ENCODE measurements at places on chromosomes 5 and 9.
A peak's percentile ranks its signal among the peaks of the same experiment; 100 is the strongest.

DNA sequence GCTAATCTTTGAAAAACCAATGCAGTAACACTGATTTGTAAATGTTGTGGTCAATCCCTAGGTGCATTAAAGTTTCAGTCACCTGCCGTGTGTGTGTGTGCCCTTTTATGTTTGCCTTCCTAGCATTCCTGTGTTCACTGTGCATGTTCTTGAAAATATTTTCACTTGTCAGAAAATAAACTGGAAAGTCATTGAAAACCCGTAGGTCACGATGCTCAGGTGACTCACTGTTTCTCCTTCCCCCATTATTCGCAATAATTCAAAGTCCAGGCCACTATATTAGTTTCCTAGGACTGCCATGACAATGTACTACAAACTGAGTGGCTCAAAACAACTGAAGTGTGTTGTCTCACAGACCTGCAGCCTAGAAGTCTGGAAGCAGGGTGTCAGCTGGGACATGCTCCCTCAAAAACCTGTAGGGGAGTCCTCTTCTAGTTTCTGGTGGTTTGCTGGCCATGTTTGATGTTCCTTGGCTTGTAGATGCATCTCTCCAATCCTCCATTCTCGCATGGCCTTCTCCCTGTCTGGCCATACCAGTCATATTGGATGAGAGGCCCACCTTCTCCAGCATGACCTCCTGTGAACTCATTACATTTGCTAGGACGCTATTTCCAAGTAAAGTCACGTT lies 29.3 kb downstream of the MARVELD2 start:
- peak overlapping the region; percentile 81 for H3K27ac ChIP-seq
- no peak for DNase-seq
- no peaks in the 10 kb centered on the region for H3K27me3 ChIP-seq
- no peaks in the 10 kb centered on the region for H3K36me3 ChIP-seq
- no peaks in the 10 kb centered on the region for H3K4me1 ChIP-seq
- H3K4me3 ChIP-seq, result no peak overlapping the region

DNA sequence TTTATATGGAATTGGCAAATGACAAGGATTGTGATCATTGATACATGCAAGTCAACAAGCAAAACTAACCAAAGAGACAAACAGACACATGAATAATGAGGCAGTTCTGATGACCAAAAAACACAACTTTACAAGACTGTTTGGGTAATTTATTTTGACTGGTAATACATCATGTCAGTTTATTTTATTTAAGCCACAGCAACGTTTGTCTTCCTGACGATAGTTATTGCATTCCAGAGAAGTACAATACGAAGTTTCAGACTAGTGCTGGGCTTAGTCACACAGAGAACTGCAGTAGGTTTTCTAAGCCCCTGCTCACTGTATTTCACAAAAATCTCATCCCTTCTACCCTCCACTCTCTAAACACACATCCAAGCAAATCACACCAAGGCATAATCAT lies 514.2 kb downstream of the RAB3C start:
- no peak overlapping the region for H3K4me3 ChIP-seq
- no peak overlapping the region for H3K27ac ChIP-seq
- H3K27me3 ChIP-seq, result no peaks in the 10 kb centered on the region
- H3K4me1 ChIP-seq, result no peaks in the 10 kb centered on the region

DNA sequence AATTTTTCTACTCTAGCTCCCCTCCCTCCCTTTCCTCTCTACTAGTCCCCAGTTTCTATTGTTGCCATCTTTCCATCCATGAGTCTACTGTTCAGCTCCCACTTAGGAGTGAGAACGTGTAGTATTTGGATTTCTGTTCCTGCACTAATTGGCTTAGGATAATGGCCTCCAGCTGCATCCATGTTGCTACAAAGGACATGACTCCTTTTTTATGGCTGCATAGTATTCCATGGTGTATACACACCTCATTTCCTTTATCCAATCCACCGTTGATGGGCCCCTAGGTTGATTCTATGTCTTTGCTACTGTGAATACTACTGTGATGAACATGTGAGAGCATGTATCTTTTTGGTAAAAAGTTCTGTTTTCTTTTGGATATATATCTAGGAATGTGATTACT lies 138.9 kb upstream of the MSX2 start:
- H3K4me1 ChIP-seq, result no peaks in the 10 kb centered on the region
- H3K4me3 ChIP-seq, result no peak overlapping the region
- H3K27me3 ChIP-seq, result no peaks in the 10 kb centered on the region
- no peak overlapping the region for H3K27ac ChIP-seq
- H3K36me3 ChIP-seq, result no peaks in the 10 kb centered on the region

DNA sequence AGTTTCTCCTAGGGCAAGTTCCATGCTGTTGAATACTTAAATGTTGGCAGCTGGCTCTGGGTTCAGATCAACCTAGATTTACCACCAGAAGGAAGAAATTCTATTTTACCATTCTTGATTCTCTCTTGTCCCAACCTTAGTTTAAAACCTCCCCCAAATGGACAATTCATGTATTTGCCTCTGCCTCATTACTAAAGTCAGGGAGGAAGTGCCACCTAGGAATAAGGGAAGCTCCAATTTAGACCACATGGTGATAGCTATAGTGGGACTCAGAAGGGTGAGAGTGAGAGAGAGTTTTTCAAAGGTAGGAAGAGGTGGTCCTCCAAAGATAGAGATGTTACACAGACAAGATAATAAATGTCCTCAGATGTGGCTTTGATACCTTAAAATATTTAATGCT lies 53.4 kb upstream of the PAM start:
- H3K4me1 ChIP-seq, result no peaks in the 10 kb centered on the region
- no peaks in the 10 kb centered on the region for H3K36me3 ChIP-seq
- H3K27ac ChIP-seq, result no peak overlapping the region
- H3K27me3 ChIP-seq, result no peaks in the 10 kb centered on the region
- H3K4me3 ChIP-seq, result no peak overlapping the region

DNA sequence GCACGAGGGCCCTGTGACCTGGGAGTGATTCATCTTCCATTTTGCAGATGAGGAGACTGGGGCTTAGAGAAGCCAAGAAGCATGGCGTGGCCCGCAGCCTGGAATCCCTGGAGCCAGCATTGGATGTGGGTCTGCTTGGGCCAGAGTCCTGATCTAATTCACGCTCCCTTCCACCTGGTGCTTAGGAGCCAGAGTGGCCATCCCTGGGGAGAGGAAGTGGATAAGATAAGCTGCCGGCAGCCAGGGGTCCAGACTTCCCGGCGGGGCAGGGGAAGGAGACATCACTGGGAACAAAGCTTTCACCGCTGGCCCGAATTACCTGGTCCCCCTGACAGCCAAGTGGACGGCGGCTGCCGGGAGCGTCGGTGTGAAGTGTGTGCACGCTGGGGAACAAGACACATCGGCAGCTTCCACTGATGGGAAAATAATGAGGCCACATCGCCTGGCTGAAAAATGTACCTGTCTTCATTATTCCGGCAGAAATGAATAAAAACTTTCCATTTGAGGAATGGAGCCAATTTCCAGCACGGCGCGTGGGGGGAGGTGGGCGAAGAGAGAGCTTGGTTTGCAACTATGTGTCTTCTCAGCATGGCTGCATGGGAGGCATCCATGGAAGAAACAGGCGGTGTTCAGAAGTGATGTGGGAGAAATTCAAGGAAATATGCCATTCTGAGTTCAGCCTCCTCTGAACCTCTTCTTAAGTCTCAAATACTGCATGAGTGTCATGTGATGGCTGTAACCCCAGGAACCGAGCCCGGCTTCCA lies 78.5 kb downstream of the OLFM1 start:
- no peaks in the 10 kb centered on the region for H3K36me3 ChIP-seq
- no peak overlapping the region for H3K27ac ChIP-seq
- DNase-seq, result no peak
- H3K27me3 ChIP-seq, result no peaks in the 10 kb centered on the region
- H3K4me1 ChIP-seq, result no peaks in the 10 kb centered on the region

- H3K4me1 ChIP-seq, result no peaks in the 10 kb centered on the region
- H3K27ac ChIP-seq, result no peak overlapping the region
- no peaks in the 10 kb centered on the region for H3K27me3 ChIP-seq
- H3K4me3 ChIP-seq, result no peak overlapping the region
Observed at GRCh38 chr9:27683181-27683580, 109.9 kb upstream of the C9orf72 start.

DNA sequence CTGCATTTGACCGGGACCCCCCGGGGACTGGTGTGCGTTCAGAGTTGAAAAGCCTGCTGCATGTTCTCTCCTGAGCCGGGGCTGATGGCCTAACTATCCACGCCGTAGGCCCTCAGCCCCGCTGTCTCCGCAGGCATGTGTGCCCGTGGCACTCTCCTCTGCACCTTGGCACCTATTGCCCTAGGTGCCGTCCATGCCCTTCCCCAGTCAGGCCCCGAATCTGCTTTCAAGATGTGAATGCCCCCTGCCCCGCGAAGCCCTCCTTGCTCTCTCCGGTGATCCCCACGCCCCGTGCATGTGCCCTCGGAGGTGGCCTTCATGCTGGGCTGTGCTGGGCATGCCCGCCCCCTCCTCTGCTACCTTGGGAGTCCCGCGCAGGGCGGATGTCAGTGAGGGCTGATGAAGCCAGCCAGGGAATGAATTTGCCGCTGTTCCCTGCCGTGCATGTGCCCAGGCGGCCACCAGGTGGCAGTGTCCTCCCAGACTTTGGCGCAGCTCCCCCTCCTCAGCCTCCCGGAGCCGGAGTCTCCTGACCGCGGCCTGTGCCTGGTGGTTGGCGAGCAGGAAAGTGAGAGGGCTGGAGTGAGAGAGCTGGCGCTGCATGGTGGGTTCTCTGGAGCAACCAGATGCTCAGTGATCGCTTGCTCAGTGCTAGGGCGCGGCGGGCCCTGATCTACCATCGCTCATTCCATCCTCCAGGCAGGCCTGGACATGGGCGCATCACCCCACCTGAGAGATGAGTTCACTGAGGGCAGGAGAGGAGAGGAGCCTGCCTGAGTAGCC lies 112.9 kb upstream of the LMX1B start:
- H3K27ac ChIP-seq, result no peak overlapping the region
- peak; percentile 89 for DNase-seq
- no peaks in the 10 kb centered on the region for H3K36me3 ChIP-seq
- no peak overlapping the region for H3K4me3 ChIP-seq
- no peaks in the 10 kb centered on the region for H3K4me1 ChIP-seq
- H3K27me3 ChIP-seq, result peaks cover 4% of the 10 kb centered on the region

- no peaks in the 10 kb centered on the region for H3K27me3 ChIP-seq
- no peaks in the 10 kb centered on the region for H3K4me1 ChIP-seq
- no peak for DNase-seq
Observed at GRCh38 chr5:32207355-32207634, 33.2 kb upstream of the GOLPH3 start.
